ENCODE measurements at places on chromosomes 3 and 15.

- no peak for DNase-seq
These were observed 9.7 kb upstream of the RAB6B start for GRCh38 chr3:133905376-133905775.

- no peak for DNase-seq
These were observed 57.6 kb downstream of the BOC start for GRCh38 chr3:113268942-113269341.

- DNase-seq: peak; percentile 2
These were observed 33.2 kb downstream of the TM4SF4 start for GRCh38 chr3:149507491-149508324.

- DNase-seq: no peak
These were observed 52.7 kb downstream of the NSMCE3 start for GRCh38 chr15:29216955-29217354.

DNA sequence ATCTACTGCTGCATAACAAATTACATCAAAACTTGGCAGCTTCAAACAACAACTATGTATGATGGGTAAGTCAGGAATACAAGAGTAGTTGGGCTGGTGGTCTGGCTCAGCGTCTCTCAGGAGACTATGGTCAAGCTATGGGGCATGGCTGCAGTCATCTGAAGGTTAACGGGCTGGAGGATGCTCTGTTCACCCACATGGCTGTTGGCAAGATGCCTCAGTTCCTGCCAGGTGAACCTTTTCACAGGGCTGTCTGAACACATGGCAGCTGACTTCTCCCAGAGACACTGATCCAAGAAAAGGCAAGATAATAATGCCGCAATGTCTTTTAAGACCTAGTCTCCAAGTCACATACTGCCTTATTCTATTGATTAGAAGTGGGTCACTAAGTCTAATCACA lies 63.7 kb downstream of the GPR176 start:
- no peak for DNase-seq

GRCh38 chr3:124362455-124362854 lies 367.8 kb upstream of the UMPS start:
- DNase-seq: no peak

DNA sequence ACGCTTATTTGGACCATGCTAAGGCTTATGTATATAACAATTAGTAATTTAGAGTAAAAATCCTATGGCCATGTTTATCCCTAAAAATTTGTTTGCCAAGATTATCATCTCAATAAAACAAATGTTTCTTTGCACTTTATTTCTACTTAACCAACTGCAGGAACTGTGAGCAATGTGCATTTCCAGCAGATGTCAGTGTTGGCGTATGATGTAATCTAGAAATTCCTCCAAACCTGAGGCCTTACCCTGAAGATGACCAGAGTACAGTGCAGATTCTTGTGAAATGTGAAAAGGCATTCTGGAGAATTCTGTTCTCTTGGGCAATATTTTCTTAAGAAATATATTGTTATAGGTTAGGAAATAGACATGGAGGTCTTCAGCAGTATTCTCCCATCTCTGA lies 205.9 kb downstream of the MBNL1 start:
- no peak for DNase-seq

DNA sequence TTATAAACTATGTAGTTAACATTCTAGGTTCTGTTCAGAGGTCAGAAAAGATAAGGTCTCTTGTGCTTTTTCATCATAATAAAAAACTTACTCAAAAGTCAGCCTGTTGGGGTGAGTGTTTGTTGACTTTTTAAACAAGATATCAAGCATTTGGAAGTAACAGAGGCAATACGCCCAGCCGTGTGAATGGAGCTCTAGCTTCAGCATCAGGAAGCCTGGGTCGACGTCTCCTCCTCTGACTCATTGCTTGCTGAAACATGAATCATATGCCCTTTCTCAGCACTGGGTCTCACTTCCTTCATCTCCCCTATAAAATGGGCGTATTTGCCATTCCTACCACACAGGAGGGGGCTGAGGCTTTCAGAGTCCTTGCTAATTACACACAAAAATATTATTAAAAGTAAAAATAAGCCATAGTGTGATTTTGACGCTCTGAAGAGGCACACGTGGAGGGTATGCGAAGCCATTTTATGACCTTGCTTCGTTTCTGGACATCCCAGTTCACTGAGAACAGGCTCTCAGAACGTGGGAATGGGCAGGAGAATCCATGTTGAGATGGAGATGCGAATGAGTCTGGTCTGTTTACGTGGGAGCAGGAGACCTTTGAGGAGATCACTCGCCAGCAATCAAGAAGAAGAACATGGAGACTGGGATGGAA lies 220.8 kb upstream of the TPRG1 start:
- DNase-seq: no peak

DNA sequence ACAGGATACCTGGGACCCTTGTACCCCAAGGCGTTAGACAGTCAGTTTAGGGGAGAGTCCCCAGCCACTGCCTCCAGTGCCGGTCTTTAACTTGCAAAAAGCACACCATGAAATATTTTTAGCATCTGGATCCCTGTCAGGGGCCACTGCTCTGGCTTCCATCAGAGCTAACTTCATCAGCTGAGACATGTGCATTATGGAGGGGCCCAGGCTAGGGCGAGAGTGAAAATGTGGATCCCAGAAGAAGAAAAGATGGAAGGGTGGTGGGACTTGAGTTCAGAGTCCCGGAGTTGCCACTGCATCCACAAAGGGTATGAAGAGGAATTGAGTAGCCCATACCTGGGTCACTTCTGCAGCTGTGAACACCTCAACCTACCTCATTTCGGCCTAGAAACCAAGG lies 23.5 kb upstream of the SPATA12 start:
- no peak for DNase-seq

GRCh38 chr3:157130467-157131251 lies 29.3 kb downstream of the CCNL1 start:
- DNase-seq: peak; percentile 84

DNA sequence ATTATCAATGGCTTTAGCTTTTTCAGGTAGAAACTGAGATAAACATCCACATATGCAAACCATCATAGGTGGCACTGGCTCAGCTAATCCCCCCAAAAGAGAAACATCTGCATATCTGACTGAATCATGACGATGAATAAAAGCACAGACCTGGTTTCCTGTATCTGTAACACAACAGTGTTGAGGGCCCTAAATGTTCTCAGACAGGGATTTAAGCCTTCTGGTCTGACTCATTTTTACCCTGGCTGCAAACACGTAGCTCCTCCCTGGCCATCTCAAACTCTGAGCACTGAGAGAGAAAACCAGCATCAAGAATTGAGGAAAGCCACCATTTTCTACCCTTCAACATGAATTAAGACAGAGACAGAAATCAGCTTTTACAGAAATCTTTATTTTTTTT lies 35.2 kb downstream of the GLB1 start:
- peak; percentile 58 for DNase-seq

DNA sequence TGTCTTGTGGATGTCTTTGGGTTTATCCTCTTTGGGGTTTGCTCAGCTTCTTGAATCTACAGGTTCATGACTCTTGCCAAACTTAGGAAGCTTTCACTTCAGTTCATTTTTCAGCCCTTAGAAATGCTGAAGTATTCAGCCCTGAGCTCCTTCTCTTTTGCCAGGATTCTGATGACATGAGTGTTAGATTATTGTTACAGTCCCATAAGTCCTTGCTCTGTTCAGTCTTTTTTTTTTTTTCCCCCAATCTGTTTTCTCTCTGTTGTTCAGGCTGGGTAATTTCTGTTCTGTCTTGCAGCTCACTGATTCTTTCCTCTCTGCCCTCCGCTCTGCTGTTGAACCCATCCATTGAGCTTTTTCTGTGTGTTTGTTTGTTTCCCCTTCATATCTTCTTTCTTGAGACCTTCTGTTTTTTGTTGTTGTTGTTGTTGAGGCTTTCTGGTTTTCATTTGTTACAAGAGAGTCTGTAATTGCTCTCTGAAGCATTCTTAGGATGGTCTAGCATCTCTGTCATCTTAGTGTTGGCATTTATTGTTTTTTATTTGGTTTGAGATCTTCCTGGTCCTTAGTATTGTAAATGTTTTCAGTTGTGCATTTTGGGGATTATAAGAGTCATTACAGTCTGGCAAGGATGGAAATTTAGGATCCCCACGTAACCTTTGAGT lies 18.4 kb downstream of the LRCH3 start:
- no peak for DNase-seq

DNA sequence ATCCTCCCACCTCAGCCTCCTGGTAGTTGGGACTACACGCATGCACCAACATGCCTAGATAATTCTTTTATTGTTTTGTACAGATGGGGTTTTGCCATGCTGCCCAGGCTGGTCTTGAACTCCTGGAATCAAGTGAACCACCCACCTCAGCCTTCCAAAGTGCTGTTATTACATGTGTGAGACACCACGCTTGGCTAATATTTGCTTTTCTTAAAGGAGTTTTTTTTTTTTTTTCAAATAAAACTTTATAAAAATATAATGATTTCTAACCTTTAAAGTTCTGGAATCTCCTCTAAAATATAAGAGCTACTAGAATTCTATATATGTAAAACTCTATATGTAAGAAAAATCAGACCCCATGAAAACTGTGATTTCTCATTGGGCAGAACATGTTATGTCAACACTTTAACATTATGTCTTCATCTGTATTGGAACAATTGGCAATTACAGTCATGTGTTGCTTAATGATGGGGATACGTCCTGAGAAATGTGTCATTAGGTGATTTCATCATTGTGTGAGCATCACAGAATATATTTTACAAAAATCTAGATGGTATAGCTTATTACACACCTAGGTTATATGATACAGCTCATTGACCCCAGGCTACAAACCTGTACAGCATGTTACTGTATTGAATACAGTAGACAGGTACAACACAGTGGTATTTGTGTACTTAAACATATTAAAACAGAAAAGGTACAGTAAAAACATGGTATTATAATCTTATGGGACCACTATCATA lies 377.0 kb downstream of the PLCL2 start:
- no peak for DNase-seq

- no peak for DNase-seq
These were observed 33.9 kb downstream of the GAP43 start for GRCh38 chr3:115657168-115657567.

DNA sequence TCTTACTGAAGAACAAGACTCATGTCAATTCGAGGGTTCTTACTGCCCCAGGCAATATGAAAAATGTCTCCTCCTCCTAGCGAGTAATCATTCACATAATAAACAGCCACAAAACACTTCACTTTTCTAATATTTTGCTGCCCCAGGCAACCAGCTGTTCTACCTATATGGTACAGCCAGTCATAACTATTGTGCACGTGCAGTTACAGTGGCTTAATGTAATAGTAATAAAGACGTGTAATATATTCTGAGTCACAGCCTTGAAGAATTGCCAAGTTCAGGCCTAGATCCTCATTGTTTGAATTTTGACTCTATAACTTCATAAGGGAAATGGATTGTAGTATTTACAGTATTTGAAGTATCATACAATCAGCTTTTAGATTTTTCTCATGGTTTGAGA lies 1250.0 kb upstream of the GBE1 start:
- DNase-seq: no peak
